Mucosa of gallbladder (tissue), 1 donor: ENCODE measurements at places on chromosomes 12 and 14. TPM values are rescaled to one million over a fixed set of nuclear protein-coding genes. Genes with fewer than 3 reads are reported as not detected.

INSM2 gene
- total RNA-seq: not detected

PTCSC3 gene
- total RNA-seq: not detected

NAP1L1 gene
- 317 TPM for total RNA-seq

CDH24 gene
- total RNA-seq: 22.1 TPM

CD69 gene
- 18.4 TPM for total RNA-seq

SMIM41 gene
- total RNA-seq: 0.46 TPM

KIF5A gene
- total RNA-seq: 0.81 TPM
